ENCODE measurements at places on chromosomes 11 and 22. TPM values are rescaled to one million over a fixed set of nuclear protein-coding genes. Genes with fewer than 3 reads are reported as not detected.

The SLC7A4 gene
- total RNA-seq, result 8.1 TPM

The CACNA1I gene
- total RNA-seq, result 0.75 TPM

The SPON1 gene
- 37.1 TPM for total RNA-seq

The GGTLC3 gene
- total RNA-seq, result 0.57 TPM

The PNPLA3 gene
- total RNA-seq, result 0.75 TPM

The PGA4 gene
- total RNA-seq, result not detected

The NPTXR gene
- total RNA-seq, result 27.0 TPM

The F2 gene
- not detected for total RNA-seq

The NPAS4 gene
- 1.2 TPM for total RNA-seq

The CLDN5 gene
- 38.9 TPM for total RNA-seq

The JAM3 gene
- total RNA-seq, result 33.8 TPM

The BAIAP2L2 gene
- 1.4 TPM for total RNA-seq

The RHOD gene
- 15.2 TPM for total RNA-seq

The LINC01488 gene
- not detected for total RNA-seq

The TMEM151A gene
- not detected for total RNA-seq

The OR51E2 gene
- 7.4 TPM for total RNA-seq

The ANGPTL5 gene
- not detected for total RNA-seq

The HOATZ gene
- not detected for total RNA-seq

The OR6T1 gene
- not detected for total RNA-seq

The MAPK8IP1 gene
- total RNA-seq, result 7.2 TPM

The OR5P2 gene
- total RNA-seq, result 5.6 TPM

The RAG1 gene
- total RNA-seq, result 1.1 TPM

The DDT gene
- 129 TPM for total RNA-seq

The MOGAT2 gene
- total RNA-seq, result 8.2 TPM

The EMID1 gene
- total RNA-seq, result 2.4 TPM

The SWAP70 gene
- 49.0 TPM for total RNA-seq

The RFPL3 gene
- not detected for total RNA-seq

The ZC3H7B gene
- total RNA-seq, result 65.9 TPM

The METTL15 gene
- total RNA-seq, result 23.2 TPM

The MRGPRF gene
- total RNA-seq, result 75.2 TPM

The MS4A15 gene
- not detected for total RNA-seq

The DDIAS gene
- total RNA-seq, result 2.6 TPM

The NRXN2 gene
- 11.6 TPM for total RNA-seq

The ABCC8 gene
- 19.4 TPM for total RNA-seq

The SYT9 gene
- total RNA-seq, result 0.60 TPM

The MISFA gene
- total RNA-seq, result 5.9 TPM

The NXPE2 gene
- total RNA-seq, result 0.21 TPM

The FIBIN gene
- 6.1 TPM for total RNA-seq

The SERPIND1 gene
- total RNA-seq, result 0.21 TPM

The SEC14L6 gene
- 0.57 TPM for total RNA-seq

The MED15 gene
- total RNA-seq, result 119 TPM

The TMEM121B gene
- 0.18 TPM for total RNA-seq

The TIMP3 gene
- 279 TPM for total RNA-seq

The NOX4 gene
- 1.6 TPM for total RNA-seq

The TEX12 gene
- total RNA-seq, result 0.68 TPM

The PRG3 gene
- total RNA-seq, result not detected

The NCF4 gene
- 27.2 TPM for total RNA-seq

The TMEM132A gene
- 8.0 TPM for total RNA-seq

The ROM1 gene
- total RNA-seq, result 5.4 TPM

The TTC9C gene
- total RNA-seq, result 36.7 TPM

Measured in ureter (tissue), 1 donor.